ENCODE measurements at places on chromosomes 6 and 20. TPM values are rescaled to one million over a fixed set of nuclear protein-coding genes. Genes with fewer than 3 reads are reported as not detected.
A peak's percentile ranks its signal among the peaks of the same experiment; 100 is the strongest.

ANKRD66 gene
- total RNA-seq, result not detected

SYCP2L gene
- total RNA-seq, result 6.3 TPM

SLC17A9 gene
- 41.7 TPM for total RNA-seq

- peak; percentile 31 for DNase-seq
These were observed 1.6 kb downstream of the GNAS start for GRCh38 chr20:58853976-58854637.

GRCh38 chr20:3863317-3863716 lies 16.7 kb downstream of the MAVS start:
- no peak for DNase-seq

CST4 gene
- not detected for total RNA-seq

DNA sequence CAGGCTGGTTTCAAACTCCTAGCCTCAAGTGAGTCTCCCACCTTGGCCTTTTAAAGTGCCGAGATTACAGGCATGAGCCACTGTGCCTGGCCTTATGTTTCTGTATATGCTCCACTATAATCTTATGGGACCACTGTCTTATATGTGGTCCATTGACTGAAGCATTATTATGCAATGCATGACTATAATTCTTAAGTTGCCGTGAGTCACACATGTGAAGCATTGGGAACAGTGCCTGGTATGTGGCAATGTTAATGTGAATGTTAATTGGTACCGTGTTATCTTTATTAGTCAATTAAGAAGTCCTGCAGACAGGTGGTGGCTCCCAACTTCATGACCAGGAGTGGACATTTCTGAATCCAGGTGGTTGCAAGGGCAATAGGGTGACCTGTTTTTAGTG lies 14.7 kb upstream of the ASXL1 start:
- DNase-seq, result no peak

DNA sequence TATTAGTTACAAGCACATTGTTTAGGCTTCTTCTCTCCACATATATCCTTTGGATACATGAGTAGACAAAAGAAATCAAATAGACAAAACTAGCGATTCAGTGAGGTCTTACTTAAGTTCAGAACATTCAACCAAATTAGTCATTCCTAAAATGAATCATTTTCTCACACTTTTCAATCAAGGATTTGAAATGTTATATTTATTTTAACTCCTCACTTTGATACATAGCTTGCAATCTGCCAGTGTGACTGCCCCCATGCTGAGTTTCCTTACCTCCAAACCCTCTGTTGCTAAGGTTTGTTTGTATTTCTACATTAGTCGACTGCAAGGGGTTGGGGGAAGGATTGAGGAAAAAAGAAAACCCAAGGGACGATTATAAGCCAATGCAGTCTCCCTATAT lies 3.5 kb upstream of the MOXD1 start:
- no peak for DNase-seq

DNA sequence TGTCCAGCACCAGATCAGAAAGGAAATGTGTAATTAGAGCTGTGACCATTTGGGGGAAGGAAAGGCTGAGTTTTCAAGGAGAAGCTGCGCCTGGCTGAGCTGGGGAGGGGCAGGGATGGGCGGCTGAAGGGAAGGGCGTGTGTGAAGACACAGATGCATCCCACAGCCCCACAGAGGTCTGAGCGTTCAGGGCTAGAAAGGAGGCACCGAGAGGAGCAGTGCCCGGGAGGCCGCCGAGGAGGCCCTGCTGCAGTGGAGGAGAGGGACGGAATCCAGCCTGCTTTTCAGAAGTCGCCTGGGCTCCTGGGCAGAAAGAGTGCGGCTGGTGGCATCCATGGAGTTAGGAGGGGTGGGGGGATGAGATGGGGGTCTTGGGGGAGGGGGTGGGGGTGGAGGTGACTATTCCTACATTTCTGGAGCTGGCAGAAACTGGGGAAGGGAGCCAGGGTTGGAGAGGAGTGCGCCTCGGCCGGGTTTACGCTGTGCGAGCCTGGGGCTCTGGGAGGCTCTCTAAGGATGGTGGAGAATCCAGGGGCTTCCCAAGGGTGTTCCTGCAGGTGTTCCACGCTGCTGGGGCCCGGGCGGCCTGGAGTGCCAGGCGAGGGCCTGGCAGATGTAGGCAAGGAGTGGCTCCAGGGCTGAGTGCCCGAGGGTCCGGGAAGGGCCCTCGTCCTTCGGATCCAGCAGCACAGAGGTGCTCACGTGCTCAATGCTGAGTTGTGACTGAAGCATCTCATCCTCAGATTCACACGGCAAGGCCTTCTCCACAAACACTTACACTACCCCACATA lies 41.8 kb downstream of the WDR27 start:
- DNase-seq, result no peak

GRCh38 chr6:68675548-68675947 lies 40.5 kb downstream of the ADGRB3 start:
- DNase-seq, result no peak

DNA sequence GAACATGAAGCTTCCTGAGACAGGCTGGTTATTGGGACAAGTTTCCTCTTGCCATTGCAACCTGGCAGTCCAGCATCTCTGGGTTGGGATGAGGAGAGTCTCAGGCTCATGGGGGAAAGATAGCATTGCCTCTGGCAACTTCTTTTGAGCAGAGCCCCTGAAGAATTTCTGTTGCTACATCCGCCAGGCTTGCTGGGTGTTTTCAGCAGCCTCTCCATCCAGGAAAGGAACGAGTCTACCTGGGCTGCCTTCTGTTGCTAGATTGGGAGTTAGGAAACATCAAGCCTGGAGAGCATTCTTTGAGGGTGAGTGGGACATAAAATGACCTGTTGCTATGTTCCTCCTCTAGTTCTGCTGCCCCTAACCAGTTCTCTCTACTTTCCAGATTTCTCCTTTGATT lies 313.5 kb downstream of the RFPL4B start:
- no peak for DNase-seq

RIPPLY2 gene
- total RNA-seq, result 2.1 TPM

All from WTC11 (cell line).